ENCODE measurements at places on chromosomes 5 and 9.

DNA sequence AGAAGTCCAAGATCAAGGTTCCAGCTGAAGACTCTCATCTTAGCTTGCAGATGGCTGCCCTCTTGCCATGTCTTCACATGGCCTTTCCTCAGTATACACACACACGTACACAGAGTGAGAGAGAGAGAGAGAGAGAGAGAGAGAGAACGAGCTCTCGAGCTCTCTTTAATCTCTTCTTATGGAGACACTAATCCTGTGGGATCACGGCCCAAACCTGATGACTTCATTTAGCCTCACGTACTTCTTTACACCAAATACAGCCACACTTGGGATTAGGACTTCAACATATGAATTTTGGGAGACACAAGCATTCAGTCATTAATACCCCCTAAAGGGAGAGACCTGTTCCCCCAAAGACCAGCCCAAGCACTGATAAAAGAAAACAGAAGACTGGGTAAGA lies 42.8 kb downstream of the SIL1 start:
- DNase-seq = no peak

GRCh38 chr9:130943777-130944176 lies 4.7 kb upstream of the FIBCD1 start:
- no peak for DNase-seq

- no peak for DNase-seq
These were observed 10.5 kb downstream of the ZDHHC12 start for GRCh38 chr9:128713411-128713780.

GRCh38 chr5:28390341-28390740 lies 1352.0 kb upstream of the CDH9 start:
- no peak for DNase-seq

GRCh38 chr9:108631496-108632285 lies 224.1 kb downstream of the ACTL7B start:
- DNase-seq = no peak

DNA sequence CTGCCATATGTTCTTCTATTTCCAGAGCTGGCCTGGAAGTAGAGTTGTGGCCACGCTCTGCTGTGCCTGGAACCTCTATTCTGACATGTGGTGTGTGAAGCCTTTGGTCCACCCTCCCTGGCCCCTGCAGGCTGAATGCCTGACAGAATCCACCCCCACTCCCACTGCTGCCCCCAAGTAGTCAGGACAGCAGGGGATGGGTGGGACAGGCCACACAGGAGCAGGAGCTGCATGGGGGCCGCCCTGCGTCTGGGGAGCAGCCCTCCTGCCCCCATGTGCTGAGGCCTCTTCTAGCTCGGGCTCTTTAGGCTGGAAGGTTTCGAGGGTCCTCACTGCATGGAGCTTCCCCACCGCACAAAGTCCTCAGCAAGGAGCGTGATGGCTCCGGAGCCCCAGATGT lies 32.6 kb upstream of the IRX4 start:
- DNase-seq = no peak

GRCh38 chr5:149007174-149007573 lies 55.7 kb downstream of the SH3TC2 start:
- no peak for DNase-seq

DNA sequence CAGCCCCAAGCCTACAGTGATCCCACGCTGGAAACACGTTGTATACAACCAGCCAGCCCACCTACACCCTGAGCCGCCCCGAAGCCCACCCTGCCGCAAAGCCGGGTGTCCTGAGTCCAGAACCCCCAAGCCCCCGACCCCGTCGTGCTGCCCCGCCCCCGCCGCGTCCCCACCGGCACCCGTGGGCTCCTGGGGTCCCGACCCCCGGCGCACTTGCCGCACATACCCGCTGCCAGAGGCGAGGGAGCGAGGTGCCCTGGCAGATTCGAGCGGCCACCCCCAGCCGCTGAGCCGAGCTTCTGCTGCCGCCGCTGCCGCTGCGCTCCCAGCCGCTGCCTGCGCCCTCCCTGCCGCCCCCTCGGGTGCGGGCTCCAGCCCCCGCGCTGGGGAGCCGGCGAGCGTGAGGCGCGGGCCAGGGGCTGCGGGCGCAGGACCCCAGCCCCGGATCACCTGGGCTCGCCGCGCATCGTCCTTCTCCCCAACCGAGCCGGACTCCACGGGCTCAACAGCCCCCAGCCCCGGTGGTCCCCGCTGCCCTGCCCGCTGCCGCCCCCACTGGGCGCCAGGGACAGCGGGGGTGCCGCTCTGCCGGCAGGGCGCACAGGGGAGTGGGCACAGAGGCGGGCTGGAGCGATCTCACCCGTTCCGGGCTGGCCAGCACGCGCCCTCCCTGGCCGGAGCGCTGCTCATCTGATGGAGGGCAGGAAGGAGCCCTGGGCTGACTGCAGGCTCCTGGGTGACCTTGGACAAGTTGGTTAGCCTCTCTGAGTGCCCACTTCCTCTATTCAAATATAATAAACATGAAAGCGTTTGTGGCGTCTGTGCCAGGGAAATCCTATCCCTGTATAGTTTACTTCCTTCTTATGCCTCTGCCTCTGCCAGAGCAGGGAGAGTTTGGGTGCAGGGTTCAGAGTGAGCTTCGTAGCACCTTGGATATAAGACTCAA lies at the start of gene HTR4:
HTR4 (minus strand) TSS at position 692 of the 946 bp plus-strand sequence. CDS start 17,513 bp downstream, outside the sequence.
- no peak for DNase-seq

- no peak for DNase-seq
These were observed 132.1 kb upstream of the RUSC2 start for GRCh38 chr9:35357826-35358225.

- DNase-seq = no peak
These were observed 72.0 kb downstream of the ANKRD33B start for GRCh38 chr5:10635867-10636350.

DNA sequence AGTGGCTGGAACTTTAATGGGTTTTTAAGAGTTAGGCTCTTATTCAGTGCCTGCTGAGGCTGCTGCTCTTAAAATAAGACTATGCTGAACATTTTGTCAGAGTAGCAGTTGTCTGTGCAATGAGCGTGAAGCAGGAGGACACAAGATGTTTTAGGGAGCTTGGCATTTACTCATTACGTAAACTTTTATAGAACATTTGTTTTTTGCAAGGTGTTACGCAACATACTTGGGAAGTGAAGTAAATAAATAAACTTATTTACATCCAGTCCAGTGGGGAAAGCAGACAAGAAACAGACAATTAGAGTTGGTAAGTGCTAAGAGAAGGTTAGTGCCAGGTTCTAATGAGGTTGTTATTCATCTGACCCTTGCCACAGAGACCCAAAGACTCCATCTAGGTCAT lies 226.0 kb downstream of the HINT1 start:
- no peak for DNase-seq

- DNase-seq = no peak
These were observed 121.4 kb downstream of the GNAQ start for GRCh38 chr9:77910194-77910621.

DNA sequence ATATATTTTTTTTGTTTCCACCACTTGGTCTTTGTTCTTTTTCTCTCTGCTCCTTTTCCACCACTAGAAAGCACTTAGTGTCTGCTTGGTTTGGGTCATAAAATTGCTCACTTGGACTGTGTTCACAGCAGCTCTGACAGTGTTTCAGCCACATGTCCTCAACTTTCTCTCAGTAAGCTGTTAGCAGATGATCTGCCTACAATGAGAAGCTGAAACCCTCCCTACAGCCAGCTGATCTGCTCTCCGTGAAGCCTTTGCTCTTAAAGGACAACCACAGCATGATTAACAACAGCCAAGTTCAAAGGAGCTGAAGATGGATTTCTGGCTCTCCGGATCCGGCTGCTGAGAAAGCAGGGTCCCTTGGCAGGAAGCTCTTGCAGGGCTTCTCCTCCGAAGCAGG lies 31.6 kb downstream of the PRLR start:
- DNase-seq = no peak

DNA sequence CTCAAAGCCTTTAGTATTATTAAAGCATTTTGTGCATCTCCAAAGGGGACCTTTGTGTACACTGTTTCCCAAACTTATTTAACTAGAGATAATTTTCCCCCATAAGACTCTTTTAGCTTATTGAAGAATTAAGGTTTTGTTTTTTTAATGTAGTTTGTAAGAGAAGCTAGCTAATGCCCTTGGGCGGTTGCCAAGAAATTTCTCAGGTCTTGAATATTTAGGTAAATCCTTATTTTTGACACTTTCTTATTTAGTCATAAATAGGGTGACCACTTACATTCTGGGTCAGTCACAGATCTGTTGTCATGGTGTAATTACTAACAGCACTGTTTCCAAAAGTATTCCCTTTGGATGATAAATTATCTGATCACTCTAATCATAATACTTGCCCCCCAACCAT lies 27.2 kb downstream of the TNFAIP8 start:
- no peak for DNase-seq

- no peak for DNase-seq
These were observed 51.5 kb downstream of the MLLT3 start for GRCh38 chr9:20570756-20571155.

DNA sequence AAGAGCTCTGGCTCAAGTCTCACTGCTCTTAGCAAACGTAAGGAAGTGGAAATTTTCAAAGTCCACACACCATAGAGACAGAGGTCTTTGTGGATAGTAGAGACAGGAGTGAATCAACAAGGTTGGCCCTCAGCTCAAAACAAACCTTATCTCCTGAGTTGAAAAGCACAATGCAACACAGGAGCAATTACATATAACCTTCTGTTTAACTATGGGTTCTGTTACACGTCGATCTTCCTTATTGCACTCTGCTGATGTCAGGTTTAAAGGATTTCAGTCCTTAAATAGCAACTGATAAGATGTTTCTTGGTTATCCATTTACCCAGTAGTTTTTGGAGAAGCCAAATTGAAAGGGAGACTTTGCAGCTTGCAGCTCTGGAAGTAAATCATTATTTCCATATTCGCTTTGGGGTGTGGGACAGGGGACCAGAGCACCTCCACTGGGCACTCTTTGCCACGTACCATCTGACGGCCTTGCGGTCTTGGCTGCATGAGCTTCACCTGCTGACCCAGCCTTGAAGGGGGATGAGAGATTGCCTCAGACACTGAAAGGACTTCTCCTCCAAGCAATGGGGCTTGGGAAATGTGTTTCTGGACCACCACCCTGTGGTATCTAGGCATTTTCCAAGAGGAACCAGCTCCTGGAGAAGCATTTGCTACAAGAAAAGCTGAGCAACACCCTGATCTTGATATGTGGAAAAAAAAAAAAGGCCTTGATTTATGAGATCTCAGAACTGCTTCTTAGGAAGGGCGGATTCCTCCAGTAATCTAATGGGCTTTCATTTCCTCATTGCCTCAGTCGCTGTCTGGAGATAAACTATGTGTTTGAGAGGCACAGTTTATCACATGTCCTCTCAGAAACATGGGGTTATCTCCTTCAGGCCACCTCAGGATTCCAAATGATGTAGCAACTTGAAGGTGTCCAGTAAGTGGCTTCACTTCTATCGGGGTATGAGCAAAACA lies 56.2 kb upstream of the ZNF622 start:
- no peak for DNase-seq

DNA sequence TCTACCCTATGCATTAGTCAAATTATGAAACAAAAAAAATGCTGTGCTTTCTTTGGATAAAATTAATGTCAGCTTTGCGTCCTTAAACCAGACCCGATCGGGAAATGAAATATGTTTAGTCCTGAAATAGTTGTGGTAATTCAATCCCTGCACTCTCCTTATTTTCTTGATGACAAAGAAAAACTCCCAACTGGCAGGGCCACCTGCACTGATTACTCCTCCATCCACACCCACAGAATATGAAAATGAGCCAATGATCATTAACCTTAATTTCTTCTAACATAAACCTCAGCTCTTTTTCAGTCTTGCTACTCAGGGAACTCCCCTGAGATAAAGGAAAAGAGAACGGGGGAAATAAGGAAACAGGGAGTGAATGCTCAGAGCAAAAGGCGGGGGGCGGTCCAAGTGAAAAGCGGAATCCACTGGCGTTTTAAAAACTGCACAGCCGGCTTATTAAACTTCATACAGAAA lies 245.3 kb downstream of the BNC2 start:
- no peak for DNase-seq

DNA sequence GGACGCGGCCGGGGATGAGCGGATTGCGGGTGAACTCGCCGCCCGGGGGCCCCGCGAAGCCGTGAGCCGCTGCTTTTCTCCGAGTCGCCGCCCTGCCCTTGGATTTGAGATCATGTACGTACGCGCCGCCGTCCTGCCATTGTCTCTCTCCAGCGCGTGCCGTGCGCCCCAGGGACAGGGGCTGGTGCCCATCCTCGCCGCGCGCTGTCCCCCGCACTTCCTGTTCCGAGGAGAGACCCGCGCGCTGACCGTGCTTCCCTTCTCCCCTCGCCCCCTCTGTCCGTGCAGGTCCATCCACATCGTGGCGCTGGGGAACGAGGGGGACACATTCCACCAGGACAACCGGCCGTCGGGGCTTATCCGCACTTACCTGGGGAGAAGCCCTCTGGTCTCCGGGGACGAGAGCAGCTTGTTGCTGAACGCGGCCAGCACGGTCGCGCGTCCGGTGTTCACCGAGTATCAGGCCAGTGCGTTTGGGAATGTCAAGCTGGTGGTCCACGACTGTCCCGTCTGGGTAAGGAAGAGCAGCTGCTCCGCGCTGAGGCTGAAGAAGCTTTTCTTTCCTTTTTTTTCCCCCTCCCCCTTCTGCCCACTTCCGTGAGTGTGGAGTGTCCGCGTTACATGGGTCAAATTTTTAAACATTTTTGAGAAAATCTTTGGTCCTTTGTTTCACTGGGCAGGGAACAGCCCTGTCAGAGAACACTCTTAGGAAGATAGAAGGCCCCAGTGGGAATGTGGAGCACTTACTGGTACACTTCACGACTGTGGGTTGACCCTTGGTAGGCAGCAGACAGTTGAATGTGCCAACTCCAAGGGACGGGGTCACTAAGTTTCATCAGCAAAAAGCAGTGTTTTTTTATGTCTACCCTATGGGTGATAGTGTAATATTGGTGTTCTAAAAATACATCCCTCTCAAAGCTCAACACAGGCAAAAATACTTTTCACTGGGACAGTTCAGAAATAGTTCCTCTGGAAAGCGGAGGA lies 727 bp downstream of the RHOBTB3 start:
- peak; percentile 16 for DNase-seq

GRCh38 chr5:137084016-137084415 lies 415.1 kb downstream of the SPOCK1 start:
- DNase-seq = no peak

Measured in CD4-positive, alpha-beta T cell treated with Interleukin-10 for 1 hour (primary cell).